ENCODE measurements at places on chromosomes 2 and 18.
A peak's percentile ranks its signal among the peaks of the same experiment; 100 is the strongest.

DNA sequence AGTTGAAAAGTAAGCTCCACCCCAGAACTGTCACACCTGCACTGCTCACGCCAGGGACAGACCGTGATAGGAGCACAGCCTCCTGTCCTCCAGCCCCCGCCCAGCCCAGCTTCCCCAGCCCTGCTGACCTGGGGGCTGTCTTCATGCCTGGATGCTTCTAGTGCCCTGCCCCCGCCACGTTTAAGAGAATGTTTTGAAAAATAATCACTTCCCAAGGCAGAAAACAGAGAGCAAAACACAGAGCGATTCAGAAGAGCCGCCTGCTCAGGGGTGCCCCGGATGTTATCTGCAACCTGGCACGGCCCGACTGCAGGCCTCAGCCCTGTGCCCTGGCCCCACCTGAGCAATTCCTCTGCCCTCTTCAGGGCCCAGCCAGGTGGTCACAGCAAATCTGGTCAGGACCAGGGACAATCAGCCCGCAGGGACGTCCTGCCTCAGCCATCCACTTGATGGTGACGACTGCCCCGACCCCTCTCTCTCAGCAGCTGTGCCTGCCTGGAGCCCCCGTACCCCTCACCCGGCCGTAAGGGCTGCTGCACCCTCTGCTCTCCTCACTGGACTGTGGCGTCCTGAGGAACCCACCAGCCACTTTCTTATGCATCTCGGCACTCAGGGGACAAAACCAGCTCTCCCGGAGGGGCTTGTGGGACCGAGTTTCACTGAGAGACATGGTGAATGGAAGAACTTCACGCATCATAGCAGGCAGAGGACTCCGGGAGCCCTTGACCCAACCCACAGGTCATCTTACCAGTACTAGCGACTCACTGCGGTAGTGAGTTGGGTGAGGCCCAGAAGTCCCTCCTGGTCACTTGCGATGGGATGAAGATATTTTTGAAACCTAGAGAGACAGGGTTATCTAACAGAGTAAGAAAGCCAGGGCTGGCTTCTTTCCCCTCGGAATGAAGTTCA lies 30.2 kb downstream of the ADI1 start:
- no peak for DNase-seq

DNA sequence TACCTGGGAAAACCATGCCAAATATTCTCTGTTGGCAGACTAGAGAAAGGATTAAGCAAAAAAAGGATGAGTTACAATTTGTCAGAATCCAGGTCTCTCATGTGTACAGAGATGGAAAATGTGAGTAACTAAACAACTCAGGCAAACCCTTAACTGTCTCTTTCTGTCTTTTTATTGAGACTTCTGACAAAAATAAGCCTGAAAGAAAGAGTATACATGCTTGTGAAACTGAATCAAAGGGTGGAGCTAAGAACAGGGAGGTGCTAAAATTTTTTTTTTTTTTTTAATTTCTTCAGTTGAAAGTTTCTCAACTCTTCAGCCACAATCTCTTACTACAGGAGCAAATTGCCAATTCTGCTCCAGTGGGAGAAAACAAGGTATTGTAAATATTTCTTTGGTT lies at the start of gene SERPINB10:
SERPINB10 (plus strand) TSS at position 295 of the 400 bp plus-strand sequence. CDS start 7,553 bp downstream, outside the sequence.
- no peak for DNase-seq

GRCh38 chr2:147927053-147927588 lies 82.3 kb downstream of the ACVR2A start:
- DNase-seq, result no peak

- DNase-seq, result no peak
Measured at GRCh38 chr2:592737-593136, 84.5 kb downstream of the TMEM18 start.

DNA sequence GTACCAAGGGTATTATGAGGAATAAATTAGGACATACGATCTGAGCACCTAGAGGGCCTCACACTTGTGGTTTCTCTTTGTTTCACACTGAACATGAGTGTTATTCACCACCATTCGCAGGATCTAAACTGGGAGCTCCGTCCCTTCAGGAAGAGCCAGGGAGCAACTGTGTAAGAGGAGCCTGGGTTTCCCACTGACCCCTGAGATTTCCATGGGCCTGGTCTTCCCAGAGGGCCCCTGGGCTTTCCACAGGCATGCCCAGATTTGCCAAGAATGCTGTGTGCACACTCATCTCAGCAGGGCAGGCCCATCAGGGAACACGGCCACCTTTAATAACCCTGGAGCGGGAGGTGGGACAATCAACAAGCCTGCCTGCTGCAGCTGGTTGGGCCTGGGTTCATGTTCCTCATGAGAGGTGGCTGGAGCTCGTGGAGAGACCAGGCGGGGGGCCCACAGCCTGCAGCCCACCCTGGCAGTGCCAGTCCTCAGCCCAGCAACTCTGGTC lies 416.8 kb upstream of the MYT1L start:
- DNase-seq, result no peak

DNA sequence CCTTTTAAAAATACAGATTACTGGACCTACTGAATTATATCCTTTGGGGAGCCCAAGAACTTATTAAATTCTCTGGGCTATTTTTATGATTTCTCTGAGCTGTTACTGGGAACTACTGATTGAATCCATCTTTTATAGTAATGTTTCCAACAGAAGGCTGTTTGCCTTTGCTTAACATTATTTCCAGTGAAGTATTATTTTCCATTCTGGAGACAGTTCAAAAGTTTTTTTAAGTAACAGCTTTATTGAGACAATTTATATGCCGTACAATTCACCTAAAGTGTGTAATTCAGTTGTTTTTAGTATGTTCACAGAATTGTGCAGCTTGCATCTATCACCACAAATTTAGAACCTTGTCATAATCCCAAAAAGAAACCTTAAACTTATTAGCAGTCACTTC lies 100.6 kb downstream of the BABAM2 start:
- no peak for DNase-seq

DNA sequence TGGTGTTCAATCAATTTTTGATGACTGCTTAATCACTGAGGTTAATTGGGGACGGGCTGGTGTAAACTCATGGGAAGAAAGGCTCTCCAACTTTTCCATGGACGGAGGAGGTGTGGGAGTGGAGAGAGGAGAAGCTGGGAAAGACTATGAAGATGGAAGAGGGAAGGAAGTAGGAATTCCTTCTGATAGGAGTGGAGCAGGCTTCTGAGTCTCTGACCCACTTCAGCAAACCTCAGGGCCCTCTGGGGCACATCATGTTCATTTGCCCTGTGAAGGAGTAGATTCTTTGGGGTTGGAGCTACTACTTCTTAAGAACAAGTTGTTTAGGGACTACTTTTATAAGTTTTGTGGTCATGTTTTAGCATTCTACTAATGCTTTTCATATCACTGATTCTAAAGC lies 87.0 kb upstream of the MAP4K3 start:
- no peak for DNase-seq

GRCh38 chr2:149741646-149742045 lies 154.1 kb upstream of the MMADHC start:
- DNase-seq, result peak; percentile 62

DNA sequence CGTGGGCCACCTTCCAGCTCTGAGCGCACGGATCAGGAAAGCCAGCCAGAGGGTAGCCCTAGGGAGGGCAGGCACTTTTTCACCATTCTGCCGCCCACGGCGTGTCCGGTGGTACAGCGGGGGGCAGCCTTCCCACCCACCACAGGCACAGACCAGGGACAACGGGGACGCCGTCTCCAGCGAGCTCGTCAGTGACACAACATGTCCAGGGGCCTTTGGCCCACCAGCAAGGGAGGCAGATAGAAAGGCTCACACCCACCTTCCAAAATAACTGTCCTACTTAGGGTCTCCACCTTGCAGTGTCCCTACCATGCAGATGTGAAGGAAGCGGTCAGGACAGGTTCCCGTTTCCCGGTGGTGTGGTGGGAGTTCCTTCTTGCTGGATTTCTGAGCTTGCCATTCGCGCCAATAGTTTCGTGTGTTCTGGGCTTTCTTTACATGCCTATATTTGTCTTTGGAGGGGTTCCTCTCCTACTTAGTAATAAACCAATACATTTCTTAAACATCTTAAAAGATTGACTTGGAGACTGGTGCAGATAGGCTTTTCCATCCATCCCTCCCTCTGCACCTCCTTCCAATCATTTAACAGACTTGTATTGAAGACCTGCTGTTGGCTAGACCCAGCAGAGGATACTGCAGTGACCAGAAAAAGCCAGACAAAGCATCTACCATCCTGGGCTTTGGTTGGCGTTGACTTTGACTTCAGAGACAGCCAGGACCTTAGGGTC lies 872 bp downstream of the ASB1 start:
- no peak for DNase-seq

- DNase-seq, result no peak
Measured at GRCh38 chr2:32904751-32905150, 42.0 kb upstream of the LTBP1 start.

DNA sequence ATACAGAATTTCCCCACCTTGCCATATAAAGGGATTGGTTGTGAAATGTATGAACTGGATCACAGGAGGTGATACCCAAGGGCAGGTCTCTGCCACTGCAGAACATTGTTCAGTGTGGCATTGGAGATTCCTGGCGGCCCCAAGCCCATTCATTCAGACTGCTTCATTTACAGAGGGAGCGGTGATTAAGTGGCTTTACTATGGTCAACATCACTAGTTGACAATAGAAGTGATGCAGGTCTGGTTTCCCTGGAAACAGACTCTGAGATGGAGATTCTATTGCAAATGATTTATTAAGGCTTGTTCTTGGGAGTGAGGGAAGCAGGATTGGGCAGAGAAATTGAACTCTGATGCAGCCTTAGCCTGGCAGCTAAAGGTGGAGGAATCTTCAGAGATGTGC lies 62.4 kb downstream of the ZDBF2 start:
- DNase-seq, result no peak

Data from smooth muscle cell of the brain vasculature (primary cell).